ENCODE measurements at places on chromosomes 6 and 20.

DNA sequence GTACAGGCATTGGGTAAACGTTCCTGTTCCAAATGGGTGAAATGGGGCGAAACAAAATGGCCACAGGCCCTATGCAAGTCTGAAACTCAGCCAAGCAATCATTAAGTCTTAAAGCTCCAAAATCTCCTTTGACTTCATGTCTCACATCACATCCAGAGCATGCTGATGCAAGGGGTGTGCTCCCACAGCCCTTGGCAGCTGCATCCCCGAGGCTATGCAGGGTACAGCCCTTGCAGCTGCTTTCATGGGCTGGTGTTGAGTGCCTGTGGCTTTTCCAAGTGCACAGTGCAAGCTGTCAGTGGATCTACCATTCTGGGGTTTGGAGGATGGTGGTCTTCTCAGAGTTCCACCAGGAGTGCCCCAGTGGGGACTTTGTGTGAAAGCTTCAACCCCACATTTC, 270.0 kb upstream of the CDYL start:
- no peak for DNase-seq

DNA sequence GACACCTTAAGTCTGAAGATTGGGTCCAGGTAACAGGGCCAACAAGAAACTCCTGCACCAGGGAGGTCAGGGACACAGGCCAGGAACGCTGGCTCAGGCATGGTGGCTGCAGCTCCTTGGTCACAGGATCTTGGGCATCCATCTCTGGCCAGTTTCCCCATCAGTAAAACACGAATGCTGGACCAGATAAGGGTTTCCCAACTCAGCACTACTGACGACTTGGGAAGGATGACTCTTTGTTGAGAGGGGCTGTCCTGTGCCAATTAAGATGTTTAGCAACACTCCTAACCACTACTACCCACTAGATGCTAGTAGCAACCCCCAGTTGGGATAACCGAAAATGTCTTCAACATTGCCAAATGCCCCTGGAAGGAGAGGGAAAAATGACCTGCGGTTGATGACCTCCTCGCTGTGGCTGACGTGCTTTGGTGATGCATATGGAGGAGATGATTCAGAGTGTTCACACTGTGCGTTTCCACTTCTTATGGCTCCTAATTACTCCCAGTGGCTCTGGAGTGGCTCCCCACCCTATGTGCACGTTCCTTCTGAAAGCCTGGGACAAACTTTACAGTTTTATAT, 261.9 kb downstream of the CDH26 start:
- DNase-seq, result peak; percentile 43

GRCh38 chr6:119026822-119027221, 51.6 kb downstream of the FAM184A start:
- DNase-seq, result no peak

GRCh38 chr6:16437984-16438383, 199.6 kb downstream of the GMPR start:
- no peak for DNase-seq

DNA sequence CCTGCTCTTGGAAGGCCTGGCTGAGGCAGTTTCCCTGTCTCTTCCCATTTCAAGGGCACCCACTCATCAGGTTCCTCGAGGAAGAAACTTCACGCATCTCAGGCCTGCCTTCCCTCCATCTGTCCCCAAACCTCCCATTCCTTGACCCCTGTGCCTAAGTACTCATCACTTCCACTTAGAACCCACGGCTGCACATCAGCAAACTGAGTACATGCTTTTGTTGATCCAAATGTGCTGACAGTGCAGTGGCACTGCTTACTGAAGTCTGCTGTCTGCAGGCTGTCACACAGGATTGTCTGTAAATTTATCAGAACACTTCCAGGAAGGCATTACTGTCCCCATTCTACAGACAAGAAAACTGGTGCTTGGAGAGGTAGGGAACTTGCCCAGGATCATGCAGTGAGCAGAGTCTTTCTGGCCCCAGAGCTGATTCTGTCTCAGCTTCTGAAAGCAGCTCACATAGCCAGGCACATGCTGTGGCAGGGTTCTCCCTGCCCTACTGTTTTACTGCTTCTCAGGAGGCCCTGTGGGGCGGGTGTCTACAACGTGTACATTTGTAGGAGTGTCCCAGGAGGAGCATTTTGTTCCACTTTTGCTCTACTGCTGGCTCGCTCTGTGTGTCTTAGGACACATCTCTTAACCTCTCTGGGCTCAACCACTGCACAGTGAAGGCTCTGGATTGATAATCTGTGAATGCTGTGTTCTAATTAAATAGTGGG, 64.2 kb upstream of the XRN2 start:
- DNase-seq, result no peak

DNA sequence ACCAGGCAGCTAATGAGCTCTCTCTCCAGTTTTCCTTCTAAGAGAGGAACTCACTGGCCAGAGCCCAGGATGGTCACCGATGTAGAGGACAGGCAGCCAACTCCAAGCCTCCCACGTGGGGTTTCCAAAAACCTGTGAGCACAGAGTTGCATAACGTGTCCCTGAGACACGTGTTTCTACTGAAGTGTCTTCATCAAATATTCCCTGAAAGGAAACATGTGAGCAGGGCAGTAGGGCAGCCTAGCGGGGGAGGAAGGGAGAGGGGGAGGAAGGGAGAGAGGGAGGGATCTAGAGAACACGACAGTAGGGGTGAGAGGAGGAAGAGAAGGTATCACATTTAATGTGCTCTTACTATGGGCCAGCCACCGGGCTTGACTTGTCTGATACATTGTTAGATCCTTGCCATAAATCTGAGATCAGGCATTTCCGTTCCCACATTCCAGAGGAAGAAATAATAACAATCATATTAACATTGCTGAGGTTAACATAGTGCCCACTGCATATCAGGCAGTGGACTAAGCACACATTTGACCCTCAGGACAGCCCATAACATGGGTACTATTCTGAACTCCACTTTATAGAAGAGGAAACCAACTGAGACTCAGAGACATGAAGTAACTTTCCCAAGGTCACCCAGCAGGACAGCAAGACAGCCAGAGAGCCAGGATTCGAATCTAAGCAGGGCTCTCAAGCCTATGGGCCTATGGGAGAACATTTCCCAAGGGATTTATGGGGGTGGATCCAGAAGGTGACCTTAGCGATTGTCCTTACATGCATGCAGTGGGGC, 4.5 kb upstream of the SYS1 start:
- DNase-seq, result peak; percentile 77

DNA sequence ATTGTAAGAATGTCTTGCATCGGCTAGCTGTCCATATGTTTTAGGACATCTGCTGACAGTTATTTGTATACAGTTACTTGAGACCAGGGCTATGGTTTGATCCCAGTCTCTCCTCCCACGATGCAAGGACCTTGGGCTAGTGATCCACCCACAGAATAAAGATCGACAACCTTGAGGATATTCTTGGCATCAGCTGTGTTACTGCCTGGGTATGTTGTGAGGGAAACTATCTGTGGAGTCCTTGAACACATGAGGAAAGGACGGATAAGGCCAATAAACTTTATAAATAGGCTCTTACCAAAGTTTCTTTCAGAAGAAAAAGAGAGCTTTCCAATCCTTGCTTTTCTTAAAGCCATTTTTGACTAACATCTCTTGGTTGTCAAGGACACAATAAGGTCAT, 70.8 kb upstream of the HEY2 start:
- DNase-seq, result no peak

DNA sequence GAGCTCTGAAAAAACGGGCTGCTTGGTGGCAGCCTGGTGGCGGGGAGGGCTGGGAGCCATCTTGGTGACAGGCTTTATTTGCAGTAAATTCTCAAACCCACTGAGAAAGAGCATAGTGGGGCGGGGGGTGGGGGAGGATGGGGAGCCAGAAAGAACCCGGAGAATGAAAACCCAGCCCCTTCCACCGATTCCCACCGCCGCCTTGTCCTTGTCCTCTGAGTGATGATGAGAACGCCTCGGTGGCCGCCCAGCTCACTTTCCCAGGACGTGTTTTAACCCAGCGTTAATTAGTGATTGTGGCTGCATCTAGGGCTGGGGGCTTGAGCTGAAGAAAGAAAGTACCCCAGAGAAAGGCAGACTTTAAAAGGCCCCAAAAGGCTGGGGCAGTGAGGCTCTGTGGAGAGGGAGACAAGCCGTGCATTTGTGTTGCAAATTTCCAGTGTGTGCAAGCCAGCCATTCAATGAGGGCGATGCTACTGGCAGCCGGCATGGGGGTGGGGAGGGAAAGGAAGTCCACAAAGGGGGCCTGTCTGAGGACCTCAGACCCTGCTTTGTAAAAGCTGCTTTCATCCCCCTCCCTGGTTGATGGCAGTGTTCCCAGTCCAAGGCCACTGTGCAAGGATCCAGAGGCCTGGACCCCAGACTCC, 6.2 kb upstream of the GHRH start:
- no peak for DNase-seq

GRCh38 chr6:1055015-1055921, 256.6 kb upstream of the FOXQ1 start:
- no peak for DNase-seq
